ENCODE measurements at places on chromosomes 7 and 10. TPM values are rescaled to one million over a fixed set of nuclear protein-coding genes. Genes with fewer than 3 reads are reported as not detected.

TAS2R41 gene
- not detected for total RNA-seq

TACR2 gene
- 3.2 TPM for total RNA-seq

CCDC146 gene
- total RNA-seq, result 6.0 TPM

FRG2B gene
- total RNA-seq, result not detected

CACNB2 gene
- total RNA-seq, result 80.8 TPM

SKIDA1 gene
- not detected for total RNA-seq

C10orf67 gene
- not detected for total RNA-seq

FIGNL1 gene
- 5.5 TPM for total RNA-seq

MMS19 gene
- total RNA-seq, result 83.1 TPM

OR6V1 gene
- total RNA-seq, result not detected

CHN2 gene
- 159 TPM for total RNA-seq

CYP26A1 gene
- total RNA-seq, result not detected
